Adipose tissue (tissue), 3 donors: ENCODE measurements at places on chromosomes 6 and 20. TPM values are rescaled to one million over a fixed set of nuclear protein-coding genes. Genes with fewer than 3 reads are reported as not detected.

Gene TMEM242
- polyA plus RNA-seq = 4.8 TPM

Gene RAMACL
- polyA plus RNA-seq = 0.08 TPM

Gene C6orf52
- 0.65 TPM for polyA plus RNA-seq

Gene GINS1
- 0.34 TPM for polyA plus RNA-seq

Gene DPM1
- 44.6 TPM for polyA plus RNA-seq

Gene PPP1R3G
- polyA plus RNA-seq = 0.55 TPM

Gene RWDD1
- 40.1 TPM for polyA plus RNA-seq

Gene PKIB
- polyA plus RNA-seq = 2.7 TPM

Gene STMND1
- polyA plus RNA-seq = not detected

Gene HLA-DMB
- 18.8 TPM for polyA plus RNA-seq

Gene OR12D1
- polyA plus RNA-seq = not detected

Gene EDN1
- polyA plus RNA-seq = 3.5 TPM

Gene PRPH2
- 0.54 TPM for polyA plus RNA-seq

Gene ATAT1
- 4.9 TPM for polyA plus RNA-seq

Gene ULBP2
- polyA plus RNA-seq = not detected

Gene NRSN1
- polyA plus RNA-seq = 0.06 TPM

Gene MYBL2
- 0.39 TPM for polyA plus RNA-seq

Gene CBLN4
- 0.79 TPM for polyA plus RNA-seq

Gene KIF6
- 0.31 TPM for polyA plus RNA-seq

Gene HDGFL1
- not detected for polyA plus RNA-seq

Gene ZNF165
- polyA plus RNA-seq = 0.31 TPM

Gene ULBP1
- polyA plus RNA-seq = 0.03 TPM

Gene SMIM29
- 55.2 TPM for polyA plus RNA-seq

Gene VSTM2L
- polyA plus RNA-seq = 0.90 TPM

Gene TRMT6
- polyA plus RNA-seq = 8.9 TPM

Gene SPATS1
- polyA plus RNA-seq = not detected

Gene GLO1
- 39.5 TPM for polyA plus RNA-seq

Gene GDAP1L1
- 0.10 TPM for polyA plus RNA-seq

Gene FRS3
- 2.7 TPM for polyA plus RNA-seq

Gene ZNF292
- polyA plus RNA-seq = 2.5 TPM

Gene SRPK1
- 11.4 TPM for polyA plus RNA-seq

Gene ADGRF5
- 5.8 TPM for polyA plus RNA-seq
